NCI-H2081 (cell line): ENCODE measurements at places on chromosomes 5 and 9.

- DNase-seq, result no peak
Observed at GRCh38 chr9:98791608-98792490, 4.5 kb downstream of the ANKS6 start.

DNA sequence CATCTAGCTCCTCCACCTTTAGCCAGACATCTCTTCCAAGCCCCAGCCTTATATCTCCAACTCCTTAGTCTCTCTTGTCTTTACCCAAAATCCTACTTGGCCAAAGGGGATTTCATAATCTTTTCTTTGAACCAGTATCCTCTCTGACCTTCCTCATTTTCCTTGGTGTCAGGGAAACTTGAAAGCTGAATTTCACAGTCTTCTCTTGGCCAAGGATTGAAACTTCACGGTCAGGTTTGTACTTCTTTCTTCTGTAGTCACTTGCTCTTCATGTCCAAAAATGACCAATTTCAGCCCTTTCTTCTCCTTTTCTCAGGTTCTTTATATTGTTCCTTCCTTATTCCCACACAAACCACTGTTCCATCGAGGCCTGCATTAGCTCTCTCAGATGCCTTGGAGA is 473.7 kb upstream of the KLF4 start:
- DNase-seq, result no peak

- DNase-seq, result no peak
Observed at GRCh38 chr9:9563817-9564216, 1049.0 kb downstream of the PTPRD start.

- DNase-seq, result no peak
Observed at GRCh38 chr5:65830856-65831255, 95.5 kb upstream of the ERBIN start.

- DNase-seq, result no peak
Observed at GRCh38 chr5:156134216-156134615, 192.7 kb upstream of the SGCD start.

GRCh38 chr5:123037104-123037418 is 536 bp upstream of the PPIC start:
- no peak for DNase-seq

DNA sequence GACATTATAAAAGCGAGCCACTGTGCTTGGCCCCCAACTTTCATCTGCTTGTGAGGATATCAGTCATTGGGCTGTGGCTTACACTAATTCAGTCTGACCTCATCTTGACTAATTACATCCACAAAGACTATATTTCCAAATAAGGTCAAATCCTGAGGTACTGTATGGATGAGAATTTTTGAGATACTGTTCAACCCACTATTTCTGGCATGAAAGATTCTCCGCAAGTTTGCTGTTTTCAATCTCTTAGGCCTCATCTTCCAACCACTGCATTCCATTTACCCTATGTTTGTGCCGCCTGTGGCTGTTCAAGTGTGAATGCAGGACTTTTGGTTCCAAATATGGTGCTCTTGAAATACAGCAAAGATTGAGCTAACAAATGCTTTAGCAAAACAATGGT is 400.9 kb upstream of the SGCD start:
- no peak for DNase-seq

GRCh38 chr5:58718269-58718978 is 135.5 kb downstream of the RAB3C start:
- no peak for DNase-seq

- DNase-seq, result peak; percentile 81
Observed at GRCh38 chr5:124056991-124057723, 545.2 kb downstream of the CSNK1G3 start.

GRCh38 chr5:159456722-159457465 is 126.6 kb upstream of the IL12B start:
- no peak for DNase-seq

DNA sequence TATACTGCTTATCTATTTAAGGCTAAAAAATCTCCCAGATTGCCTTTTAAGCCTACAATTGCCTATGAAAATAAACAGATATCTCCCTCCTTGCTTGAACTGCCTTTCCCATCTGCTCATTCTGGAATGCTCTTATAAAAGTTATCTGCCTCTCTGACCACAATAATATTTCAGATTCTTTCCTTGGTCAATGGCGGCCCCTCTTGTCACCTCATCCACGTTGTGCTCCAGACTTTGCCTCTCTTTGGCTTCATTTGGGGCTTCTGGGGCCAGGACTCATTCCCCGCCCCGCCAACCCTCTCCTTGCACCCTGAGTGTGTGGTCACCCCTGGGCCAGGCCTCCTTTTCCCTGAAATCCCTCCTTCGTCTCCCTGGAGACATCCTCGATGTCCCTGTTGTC is 110.0 kb upstream of the RPS23 start:
- no peak for DNase-seq

GRCh38 chr9:127278372-127278771 is 13.8 kb downstream of the GARNL3 start:
- no peak for DNase-seq

GRCh38 chr5:72018143-72018803 is 89.0 kb upstream of the MAP1B start:
- DNase-seq, result no peak

- DNase-seq, result no peak
Observed at GRCh38 chr5:128241051-128241695, 157.6 kb downstream of the SLC12A2 start.

- no peak for DNase-seq
Observed at GRCh38 chr9:37775216-37775919, 9.5 kb downstream of the EXOSC3 start.

GRCh38 chr5:146016764-146017484 is 80.5 kb downstream of the SH3RF2 start:
- no peak for DNase-seq

GRCh38 chr5:39566891-39567290 is 142.1 kb upstream of the DAB2 start:
- DNase-seq, result no peak

DNA sequence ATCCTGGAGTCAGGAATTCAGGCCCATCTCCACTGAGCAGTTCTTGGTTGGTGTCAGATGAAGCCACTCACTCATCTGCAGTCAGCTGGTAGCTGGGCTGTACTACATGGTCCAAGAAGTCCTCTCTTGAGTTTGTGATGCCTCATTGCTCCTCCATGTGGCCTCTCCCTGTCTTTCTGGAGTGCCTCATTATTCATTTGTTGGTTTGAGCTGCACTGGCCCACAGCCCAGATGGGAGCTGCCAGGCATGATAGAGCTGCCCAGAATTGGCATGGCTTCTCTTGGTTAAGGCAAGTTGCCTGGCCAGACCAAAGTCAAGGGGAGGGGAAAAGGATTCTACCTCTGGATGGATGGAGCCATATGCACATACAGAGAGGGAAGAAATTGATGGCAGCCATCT is 8.0 kb downstream of the PTCD2 start:
- DNase-seq, result peak; percentile 82

DNA sequence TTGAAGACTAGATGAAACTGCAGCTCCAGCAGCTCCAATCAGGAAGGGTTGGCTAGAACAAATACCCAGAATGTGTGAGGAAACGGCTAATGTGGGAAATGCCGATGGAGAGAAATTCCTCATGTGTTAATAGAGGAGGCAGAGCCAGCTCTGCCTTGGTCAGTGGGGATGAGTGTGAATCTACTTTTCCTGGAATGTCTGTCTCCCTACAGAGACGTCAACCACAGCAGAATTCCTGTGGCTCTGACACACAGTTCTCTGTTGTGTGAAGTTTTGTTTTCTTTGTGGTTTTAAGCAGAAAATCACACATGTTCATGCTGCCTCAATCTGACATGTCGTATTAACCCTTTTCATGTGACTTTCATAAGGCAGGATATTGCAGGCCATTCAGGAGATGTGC is 476.6 kb upstream of the WWC1 start:
- DNase-seq, result no peak

- DNase-seq, result no peak
Observed at GRCh38 chr9:117156144-117156688, 258.6 kb downstream of the ASTN2 start.

DNA sequence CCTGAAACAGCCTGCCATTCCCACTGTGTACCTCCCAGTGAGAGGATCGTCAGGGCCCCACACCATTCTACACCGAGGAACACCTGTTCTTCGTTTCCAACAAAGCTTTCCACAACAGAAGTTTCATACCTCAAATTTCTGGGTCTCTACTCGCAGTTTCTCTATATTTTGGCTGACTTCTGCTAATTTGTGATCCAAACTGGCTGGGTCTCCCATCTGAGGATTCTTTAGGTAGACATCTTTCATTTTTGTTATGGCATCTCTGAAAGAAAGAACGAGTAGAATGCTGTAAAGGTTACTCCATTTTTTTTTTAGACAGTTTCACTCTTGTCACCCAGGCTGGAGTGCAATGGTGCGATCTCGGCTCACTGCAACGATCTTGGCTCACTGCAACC is 67.5 kb downstream of the USP20 start:
- no peak for DNase-seq

- DNase-seq, result no peak
Observed at GRCh38 chr5:136033848-136034247, 5.1 kb downstream of the TGFBI start.

GRCh38 chr5:139079991-139080610 is 118.1 kb downstream of the SIL1 start:
- DNase-seq, result no peak

DNA sequence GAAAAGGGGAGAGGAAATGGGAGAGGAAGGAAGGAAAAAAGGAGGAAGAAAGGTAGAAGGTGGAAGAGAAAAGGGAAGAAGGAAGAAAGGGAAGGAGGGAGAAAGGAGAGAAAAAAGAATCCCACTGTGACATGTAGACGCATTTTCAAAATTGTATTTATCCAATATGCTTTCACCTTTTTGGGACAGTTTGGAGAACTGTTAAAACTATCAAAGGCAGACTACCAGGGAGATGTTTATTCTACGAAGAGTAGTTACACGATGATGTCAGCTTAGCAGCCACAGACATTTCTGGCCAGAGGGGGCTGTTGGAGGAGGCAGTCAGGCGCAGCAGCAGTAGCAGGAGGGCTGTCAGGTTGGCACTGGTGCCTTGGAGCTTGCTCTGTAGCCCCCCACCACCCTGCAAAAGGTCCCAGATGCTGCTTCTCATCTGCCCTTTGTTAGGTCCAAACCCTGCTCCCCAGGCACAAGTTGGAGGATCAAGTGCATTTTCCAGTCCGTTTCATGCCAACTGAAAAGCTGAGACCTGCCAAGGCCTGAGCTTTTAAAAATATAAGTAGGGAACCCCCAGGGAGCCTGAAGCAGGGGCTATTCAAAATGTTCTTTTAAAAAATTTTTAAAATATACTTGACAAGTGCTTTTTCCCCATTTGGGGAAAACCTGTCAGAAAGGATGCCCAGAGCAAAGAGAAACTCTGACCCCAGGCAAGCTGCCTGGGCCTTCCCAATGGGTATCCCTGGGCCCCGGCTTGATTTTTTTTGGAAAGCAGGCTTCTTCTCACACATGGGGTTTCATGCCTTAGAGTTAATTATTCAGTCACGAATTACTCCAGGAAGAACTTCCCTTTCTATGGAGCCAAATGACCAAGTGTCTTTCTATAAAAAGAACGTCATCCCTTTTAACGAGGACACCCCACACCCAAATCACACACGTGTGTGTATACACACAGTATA is 203.3 kb downstream of the SLIT3 start:
- DNase-seq, result no peak

GRCh38 chr5:26843677-26844076 is 194.7 kb downstream of the CDH9 start:
- no peak for DNase-seq

DNA sequence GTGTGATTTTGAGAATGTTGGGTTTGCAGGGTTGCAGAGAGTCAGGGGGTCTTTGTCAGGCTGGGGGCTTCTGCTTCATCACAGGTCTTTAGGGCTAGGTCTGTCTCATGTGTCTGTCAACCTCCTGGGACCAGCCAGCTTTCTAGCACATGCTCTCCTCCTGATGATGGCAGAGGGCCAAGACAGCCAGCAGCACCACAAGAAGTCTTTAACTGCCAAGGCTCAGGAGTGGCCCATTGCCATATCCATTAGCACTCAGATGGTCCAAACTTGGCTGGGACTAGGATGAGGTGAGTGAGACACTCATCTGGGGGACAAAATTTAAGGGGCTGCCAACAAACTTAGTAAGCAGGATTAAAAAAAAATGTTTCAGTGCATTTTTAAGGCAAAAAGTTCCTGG is 384.2 kb upstream of the CDH10 start:
- DNase-seq, result peak; percentile 47

GRCh38 chr5:57684299-57684702 is 201.7 kb upstream of the ACTBL2 start:
- no peak for DNase-seq

DNA sequence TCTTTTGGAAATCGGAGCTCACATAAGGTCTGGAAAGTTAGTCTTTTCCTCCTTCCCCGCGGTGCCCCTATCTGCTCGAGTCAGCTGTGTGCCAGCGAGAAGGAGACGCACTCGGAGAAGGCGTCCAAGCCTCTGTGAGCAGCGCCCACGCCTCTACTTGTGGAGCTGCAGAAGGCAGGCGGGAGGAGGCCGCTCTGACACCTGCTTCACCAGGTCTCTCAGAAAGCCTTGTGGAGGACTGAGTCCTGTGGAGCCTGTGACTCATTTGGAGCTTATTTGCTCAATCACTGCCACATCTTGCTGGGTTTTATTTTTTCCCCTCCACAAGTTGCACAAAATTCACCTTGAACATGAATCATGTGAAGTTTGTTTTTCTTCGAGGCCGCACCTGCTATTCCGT is 117.5 kb downstream of the IRX2 start:
- no peak for DNase-seq

- no peak for DNase-seq
Observed at GRCh38 chr9:90555351-90556057, 87.1 kb downstream of the DIRAS2 start.

GRCh38 chr9:22337261-22337660 is 109.4 kb upstream of the DMRTA1 start:
- DNase-seq, result no peak

- peak; percentile 39 for DNase-seq
Observed at GRCh38 chr5:111224561-111225345, 569 bp downstream of the CAMK4 start.

- DNase-seq, result no peak
Observed at GRCh38 chr5:168822248-168822744, 243.1 kb upstream of the PANK3 start.

GRCh38 chr5:151285683-151286082 is 17.9 kb downstream of the SLC36A3 start:
- no peak for DNase-seq

GRCh38 chr5:53133020-53133419 is 23.5 kb upstream of the MOCS2 start:
- DNase-seq, result no peak

- DNase-seq, result peak; percentile 57
Observed at GRCh38 chr5:76325876-76326491, 77.1 kb upstream of the IQGAP2 start.

GRCh38 chr9:134329886-134330285 is 3.6 kb downstream of the RXRA start:
- no peak for DNase-seq

GRCh38 chr5:113524927-113525326 is 11.4 kb downstream of the YTHDC2 start:
- no peak for DNase-seq
